Heart right ventricle (tissue), 16 donors: ENCODE measurements at places on chromosomes 13 and 19. TPM values are rescaled to one million over a fixed set of nuclear protein-coding genes. Genes with fewer than 3 reads are reported as not detected.

The TEX101 gene
- not detected for total RNA-seq

The WASF3 gene
- total RNA-seq: 9.0 TPM

The GFY gene
- not detected for total RNA-seq

The ASF1B gene
- total RNA-seq: 1.2 TPM

The POLD1 gene
- total RNA-seq: 11.7 TPM

The DACT3 gene
- 8.3 TPM for total RNA-seq

The MAG gene
- 0.39 TPM for total RNA-seq

The CABP5 gene
- not detected for total RNA-seq

The KANK3 gene
- total RNA-seq: 16.9 TPM

The THAP8 gene
- total RNA-seq: 3.6 TPM

The SYT5 gene
- not detected for total RNA-seq

The LRG1 gene
- total RNA-seq: 0.95 TPM

The KPNA3 gene
- total RNA-seq: 68.7 TPM

The TTYH1 gene
- total RNA-seq: 0.64 TPM

The SCGB2B2 gene
- total RNA-seq: 0.92 TPM

The C19orf53 gene
- total RNA-seq: 101 TPM

The ZNF235 gene
- total RNA-seq: 4.6 TPM

The VAV1 gene
- total RNA-seq: 1.5 TPM

The CEACAM16 gene
- total RNA-seq: not detected

The NKPD1 gene
- not detected for total RNA-seq

The GJA3 gene
- 18.0 TPM for total RNA-seq

The SIRT2 gene
- 93.3 TPM for total RNA-seq

The JOSD2 gene
- 39.8 TPM for total RNA-seq

The C13orf46 gene
- total RNA-seq: 0.19 TPM

The LILRA1 gene
- 0.65 TPM for total RNA-seq
